HCT116 (cell line): ENCODE measurements at places on chromosomes 7 and 10. TPM values are rescaled to one million over a fixed set of nuclear protein-coding genes. Genes with fewer than 3 reads are reported as not detected.
A peak's percentile ranks its signal among the peaks of the same experiment; 100 is the strongest.

The FGFR2 gene
- 19.7 TPM for total RNA-seq

- DNase-seq = no peak
Measured at GRCh38 chr7:138006106-138006505, 4.2 kb upstream of the CREB3L2 start.

- DNase-seq = no peak
Measured at GRCh38 chr7:24073651-24074420, 210.2 kb upstream of the NPY start.

GRCh38 chr7:126658684-126659083 lies 594.1 kb downstream of the GRM8 start:
- no peak for DNase-seq

The GTF2IRD1 gene
- total RNA-seq = 34.5 TPM

DNA sequence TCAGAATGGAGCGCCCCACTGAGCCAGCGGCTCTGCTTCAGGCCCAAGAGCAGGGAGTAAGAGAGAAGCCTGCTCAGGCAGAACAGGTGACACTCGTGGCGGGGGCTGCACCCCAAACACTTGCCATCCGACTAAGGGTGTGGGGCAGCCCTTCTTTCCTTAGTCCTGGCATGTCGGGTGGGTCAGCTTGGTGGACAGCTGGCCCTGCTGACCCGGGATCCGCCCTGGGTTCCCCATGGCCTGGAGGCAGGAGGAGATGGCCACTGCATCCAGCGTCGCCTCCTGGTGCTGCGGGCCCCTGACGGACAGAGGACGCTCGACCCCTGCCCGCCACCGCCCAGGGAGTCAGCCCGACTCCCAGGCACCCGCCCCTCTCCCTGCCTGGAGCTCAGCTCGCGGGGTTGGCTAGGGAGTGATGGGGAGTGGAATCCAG lies 1.2 kb upstream of the PAOX start:
- DNase-seq = no peak

The NEUROG3 gene
- total RNA-seq = not detected

The MMRN2 gene
- 8.3 TPM for total RNA-seq

GRCh38 chr10:77165445-77166208 lies 472.0 kb downstream of the KCNMA1 start:
- DNase-seq = peak; percentile 51

- no peak for DNase-seq
Measured at GRCh38 chr7:31690935-31691334, 3.9 kb downstream of the PPP1R17 start.

DNA sequence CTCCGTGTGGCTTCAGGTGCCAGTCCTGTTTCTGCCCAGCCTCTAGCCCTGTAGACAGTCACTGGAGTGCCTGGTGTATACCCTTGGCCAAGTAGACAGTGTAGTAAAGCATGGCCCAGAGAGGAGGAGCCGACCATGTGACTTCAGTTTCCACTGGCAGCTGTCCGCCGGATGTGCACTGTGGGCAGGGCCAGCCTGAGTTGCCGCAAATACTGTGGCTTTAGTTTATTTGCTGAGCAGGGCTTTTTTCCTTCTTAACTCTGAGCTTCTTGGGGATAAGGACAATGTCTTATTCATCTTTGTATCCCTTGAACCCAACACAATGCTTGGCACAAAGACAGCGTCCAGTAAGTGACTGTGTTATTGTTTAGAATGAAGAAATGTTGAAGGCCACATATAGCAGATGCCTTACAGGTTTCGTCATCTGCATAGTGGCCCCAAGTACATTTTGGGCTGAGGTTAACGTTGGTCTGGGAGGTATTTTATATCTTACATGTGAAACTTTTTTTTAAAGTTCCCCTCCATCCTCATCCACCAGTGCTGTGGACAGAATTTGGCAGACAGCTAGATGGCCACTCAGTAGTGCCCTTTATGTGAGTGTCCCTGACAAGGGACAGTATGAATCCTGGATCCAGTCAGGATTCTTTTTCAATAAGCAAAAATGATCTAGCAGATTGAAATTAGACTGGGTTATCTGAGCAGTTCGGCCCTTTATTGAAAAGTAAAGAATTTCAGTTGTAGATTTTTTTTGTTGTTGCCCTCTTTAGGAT lies 40.6 kb downstream of the CYP17A1 start:
- no peak for DNase-seq

The SUGCT gene
- total RNA-seq = 4.4 TPM

The LRRN3 gene
- 0.07 TPM for total RNA-seq

DNA sequence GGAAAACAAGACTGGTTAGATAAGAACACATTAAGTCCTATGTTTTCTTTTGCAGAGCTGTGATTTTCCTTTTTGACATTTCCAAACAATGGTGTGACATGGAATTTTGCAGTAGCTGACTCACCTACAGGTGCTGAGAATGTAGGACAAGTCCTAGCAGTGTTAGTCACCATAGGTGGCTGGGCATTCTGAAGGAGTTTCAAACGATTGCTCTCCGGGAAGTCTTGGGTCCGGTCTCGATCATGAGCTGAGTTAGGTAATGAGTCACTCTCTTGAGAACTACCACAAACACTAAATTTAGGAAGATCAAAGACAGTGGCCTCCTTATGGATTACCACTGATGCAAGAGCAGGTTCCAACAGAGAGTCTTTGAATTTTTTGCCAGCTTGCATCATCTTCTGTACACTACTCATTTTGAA lies 3.6 kb downstream of the FIGNL1 start:
- DNase-seq = peak; percentile 99
